ENCODE measurements at places on chromosomes 6 and 20.

DNA sequence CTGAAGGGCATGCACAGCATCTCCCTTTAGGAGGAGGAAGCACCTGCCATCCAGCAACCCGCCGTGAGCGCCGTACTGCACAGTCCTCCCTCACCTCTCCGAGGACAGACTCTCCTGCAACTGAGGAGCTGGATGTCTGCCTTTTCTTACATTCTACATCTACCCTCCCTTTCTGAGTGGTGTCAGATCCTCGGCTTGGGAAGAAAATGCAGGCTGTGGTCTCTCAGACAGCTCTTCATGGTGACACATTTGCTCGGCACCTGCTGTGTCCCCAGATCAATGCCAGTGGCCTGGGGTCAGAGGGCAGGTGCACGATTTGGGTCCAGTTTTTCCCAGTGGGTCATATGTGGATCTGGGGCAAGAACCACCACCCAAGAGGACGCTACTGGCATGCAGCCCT lies 40.1 kb upstream of the BHLHE23 start:
- no peak for DNase-seq

DNA sequence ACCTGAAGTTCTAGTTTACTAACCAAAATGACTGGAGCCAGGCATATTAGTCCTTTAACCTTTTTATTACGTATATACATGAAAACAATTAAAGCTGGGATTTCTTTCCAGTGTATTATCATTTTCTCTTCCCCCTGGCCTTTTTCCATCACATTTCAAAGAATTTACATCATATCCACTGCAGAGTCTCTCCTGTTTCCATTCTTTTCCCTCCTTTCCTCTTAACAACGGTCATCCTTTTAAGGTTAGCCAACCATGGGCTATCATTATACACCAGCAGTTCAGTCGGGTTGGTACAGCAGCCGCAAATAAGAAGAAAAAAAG lies 104.6 kb downstream of the TFAP2A start:
- no peak for DNase-seq

GRCh38 chr20:1467355-1468116 lies 887 bp upstream of the NSFL1C start:
- no peak for DNase-seq

GRCh38 chr6:123127807-123128206 lies 131.8 kb downstream of the CLVS2 start:
- DNase-seq = no peak

- DNase-seq = no peak
Measured at GRCh38 chr6:84062519-84063154, 29.1 kb downstream of the MRAP2 start.

DNA sequence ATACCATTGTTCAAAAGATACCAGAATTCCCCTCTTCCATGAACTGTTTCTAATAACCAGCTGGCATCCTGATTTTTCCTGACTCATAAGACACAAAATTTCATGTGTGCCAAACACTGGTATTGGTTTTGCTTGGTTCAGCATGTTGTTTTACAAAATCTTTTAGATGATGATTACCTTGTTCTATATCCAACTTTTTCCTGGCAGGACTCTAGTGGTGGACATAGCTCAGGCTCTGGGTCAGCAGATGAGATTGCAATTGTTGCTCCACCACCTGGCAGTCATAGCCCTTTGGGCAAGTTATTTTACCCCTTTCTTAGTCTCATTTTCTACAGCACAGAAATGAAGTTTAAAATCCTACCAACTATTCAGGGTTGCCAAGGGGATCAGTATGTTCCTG lies 6.2 kb downstream of the TRIM38 start:
- DNase-seq = no peak

DNA sequence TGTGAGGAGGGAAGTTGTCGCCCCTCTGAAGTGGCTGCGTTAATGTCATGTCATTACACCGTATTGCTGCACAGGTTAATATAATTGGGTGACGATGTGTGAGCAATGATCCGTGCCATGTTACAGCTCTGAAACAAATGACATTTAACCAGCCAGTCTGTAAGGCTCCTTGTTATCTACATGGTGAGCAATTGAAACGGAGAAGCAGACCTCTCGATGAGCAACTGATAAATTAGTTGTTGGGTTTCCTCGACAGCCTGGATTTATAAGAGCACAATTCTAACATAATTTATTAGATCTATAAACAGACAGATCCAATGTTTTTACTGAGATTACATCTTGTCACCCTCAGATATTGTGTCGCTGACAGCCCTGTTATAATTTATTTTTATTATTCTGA lies 49.9 kb upstream of the MAFB start:
- no peak for DNase-seq

DNA sequence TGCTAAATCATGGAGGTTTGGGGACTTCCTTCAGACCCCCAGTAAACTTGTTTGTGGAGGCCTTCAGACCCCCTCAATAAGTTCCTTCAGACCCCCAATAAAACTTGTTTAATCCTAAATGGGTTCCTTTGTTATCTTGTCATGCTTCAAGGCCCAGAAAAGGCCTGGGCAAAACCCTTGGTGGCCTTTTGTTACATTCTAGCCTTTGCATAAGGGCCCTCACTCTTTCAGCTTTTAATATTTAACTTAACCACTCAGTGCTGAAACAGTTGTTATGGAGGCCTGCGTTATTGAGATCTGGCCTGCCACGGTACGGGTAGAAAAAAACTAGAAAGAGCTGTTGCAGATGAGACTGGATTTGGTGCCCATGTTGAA lies 4.3 kb upstream of the DYNLRB1 start:
- no peak for DNase-seq

DNA sequence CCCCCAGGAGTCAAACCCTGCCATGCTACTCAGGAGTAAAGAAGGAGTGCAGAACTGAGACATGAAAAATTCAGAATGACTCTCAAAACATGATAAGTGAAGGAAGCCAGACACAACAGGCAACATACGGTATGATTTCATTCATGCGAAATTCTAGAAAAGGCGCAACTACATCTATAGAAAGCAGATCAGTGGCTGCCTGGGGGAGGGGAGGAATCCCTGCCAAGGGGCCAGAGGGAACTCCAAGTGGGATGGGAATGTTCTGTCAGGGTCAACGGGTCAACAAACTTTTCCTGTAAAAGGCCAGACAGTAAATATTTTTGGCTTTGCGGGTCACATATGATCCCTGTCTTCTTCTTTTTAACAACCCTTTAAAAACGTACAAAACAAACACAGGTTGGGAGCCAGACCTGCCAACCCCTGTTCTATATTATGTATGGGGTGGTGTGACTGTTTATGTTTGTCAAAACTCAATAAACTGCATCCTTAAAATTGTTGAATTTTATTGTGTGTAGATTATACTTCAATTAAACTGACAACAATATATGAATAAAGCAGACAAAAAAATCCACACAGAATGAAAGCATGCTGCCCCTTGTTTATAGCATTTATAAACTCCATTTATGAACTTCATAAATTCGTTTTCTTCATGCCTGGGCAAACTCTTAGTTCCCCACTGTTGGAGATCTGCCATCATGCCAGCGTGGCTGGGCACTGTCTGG lies 56.6 kb upstream of the TRAF3IP2 start:
- no peak for DNase-seq

GRCh38 chr6:70673601-70674000 lies 5.9 kb downstream of the SMAP1 start:
- no peak for DNase-seq

DNA sequence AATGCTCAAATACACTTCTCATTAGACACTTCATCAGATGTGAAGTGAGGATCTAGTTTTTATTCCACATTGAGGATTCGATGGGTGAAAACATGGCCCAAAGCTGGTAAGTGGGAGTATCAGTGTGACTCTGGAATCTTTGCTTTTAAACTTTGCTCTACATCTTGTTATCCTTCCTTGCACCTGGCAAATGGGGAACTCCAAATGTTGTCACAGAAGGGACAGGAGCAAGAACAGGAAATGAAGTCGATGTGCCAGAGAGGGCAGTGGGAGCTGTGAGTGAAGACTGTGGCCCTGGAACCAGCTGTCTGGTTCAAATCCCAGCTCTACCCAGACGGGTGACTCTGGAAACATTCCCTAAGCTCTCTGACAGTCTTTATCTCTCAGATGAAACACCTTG lies 86.7 kb upstream of the AGPAT4 start:
- no peak for DNase-seq

DNA sequence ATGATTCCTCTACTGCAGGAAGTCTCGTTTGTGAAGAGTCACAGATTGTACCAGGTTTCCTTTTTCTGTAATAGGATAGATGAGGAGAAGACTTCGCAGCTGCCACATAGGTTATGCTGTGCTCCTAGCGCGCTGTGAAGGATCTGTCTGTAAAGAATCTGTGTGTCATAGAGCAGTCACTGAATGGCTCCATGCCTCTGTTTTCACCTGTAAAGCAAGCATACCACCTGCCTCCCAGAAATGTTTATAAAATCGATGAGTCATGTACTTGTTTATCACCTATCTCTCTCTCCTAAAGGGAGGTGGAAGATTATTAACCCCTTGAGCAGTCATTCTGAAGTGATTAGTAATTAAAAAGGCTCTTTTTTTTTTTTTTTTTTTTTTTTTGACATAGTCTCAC lies 86.6 kb downstream of the TFAP2B start:
- no peak for DNase-seq

DNA sequence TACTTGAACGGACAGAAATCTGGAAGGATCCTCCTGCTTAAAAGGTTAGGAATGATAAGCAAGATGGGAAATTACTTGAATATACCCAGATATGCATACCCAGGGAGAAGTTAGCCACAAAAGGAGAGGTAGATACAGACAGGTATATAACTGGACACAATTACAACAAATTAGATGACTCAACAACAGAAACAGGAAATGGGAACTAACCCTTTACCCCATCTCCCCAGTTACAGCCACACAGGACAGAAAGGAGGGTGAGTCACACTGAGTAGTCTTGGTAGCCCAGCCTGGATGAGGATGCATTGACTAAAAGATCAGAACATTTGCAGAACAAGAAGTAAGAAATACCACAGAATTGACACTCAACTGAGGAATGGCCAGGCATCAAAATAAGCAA lies 61.2 kb downstream of the C6orf52 start:
- DNase-seq = peak; percentile 44

- no peak for DNase-seq
Measured at GRCh38 chr20:35461620-35462019, 6.2 kb downstream of the CEP250 start.

DNA sequence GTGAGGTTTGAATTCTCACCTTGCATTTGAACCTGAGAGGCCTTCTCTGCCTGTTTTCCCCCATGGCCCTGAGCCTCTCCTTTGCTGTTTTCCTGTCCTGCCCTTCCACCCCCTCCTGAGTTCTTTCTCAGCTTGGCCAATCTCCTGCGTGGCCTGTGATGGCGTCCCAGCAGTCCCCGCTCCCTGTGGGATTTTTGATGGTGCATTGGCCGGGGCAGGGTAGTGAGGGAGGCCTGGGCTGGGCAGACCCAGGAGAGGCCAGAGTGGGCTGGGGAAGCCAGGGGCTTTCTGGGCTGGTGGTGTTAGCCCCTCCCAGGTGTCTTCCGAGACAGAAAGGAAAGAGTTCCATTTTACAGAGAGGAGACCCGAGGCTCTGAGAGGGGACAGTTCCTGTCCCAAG lies 6.3 kb downstream of the CEBPB start:
- DNase-seq = no peak

DNA sequence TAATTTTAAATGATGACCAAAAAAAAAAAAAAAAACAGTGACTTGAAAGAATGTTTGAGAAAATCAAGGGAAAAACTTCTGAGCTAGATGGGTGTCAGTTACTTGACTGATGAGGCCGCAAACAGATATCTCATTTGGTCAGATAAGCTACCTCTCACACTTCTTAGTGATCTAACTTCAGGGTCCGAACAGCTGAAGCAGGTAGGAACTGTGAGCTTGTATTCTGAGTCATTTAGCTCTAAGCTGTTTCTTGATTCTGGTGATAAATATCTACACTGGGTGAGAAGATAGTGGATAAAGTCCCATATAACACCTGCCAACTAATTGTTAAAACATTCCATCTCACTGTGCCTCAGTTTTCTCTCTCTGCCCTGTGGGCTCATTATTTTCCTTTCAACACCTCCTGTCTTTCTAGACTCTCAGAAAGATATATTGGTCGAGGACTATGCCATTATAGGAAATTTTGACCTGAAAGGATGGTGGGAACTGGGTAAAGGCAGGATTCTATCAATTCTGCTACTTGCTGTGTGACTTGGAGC lies 7.7 kb downstream of the KIF3B start:
- DNase-seq = no peak

DNA sequence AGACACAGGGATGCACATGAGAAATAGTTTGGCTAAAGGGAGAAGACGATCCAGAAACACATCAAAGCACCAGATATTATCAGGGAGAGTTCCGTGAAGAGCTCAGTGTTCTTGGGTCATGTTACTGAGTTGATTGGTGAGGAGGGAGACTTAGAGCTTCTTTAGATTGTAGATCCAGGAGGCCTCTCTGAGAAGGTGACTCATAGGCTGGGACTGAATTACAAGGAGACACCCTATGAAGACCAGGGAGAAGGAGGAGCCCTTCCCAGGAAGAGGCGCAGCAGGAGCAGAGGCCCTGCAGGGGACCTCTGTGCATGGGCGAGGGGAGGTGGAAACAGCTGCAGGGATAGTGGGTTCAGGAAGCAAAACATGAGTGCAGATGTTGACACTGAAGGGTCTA lies 196.5 kb downstream of the SLC24A3 start:
- no peak for DNase-seq

DNA sequence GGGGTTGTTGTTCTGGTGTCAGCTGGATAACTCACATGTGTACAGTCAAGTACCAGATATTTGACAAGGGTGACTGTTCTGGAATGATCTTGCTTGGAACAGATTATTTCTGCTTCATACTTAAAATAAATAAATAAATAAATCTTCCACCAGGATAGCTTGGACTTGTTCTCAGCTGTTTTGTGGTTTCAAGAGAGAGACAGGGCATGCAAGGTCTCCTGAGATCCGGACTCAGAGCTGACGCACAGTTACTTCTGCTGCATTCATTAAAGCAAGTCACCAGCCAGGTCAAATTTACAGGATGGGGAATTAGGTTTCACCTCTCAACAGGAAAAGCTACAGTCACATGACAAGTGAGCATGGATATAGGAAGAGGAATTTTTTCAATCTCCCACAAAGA lies 285.0 kb upstream of the SPTLC3 start:
- DNase-seq = no peak

DNA sequence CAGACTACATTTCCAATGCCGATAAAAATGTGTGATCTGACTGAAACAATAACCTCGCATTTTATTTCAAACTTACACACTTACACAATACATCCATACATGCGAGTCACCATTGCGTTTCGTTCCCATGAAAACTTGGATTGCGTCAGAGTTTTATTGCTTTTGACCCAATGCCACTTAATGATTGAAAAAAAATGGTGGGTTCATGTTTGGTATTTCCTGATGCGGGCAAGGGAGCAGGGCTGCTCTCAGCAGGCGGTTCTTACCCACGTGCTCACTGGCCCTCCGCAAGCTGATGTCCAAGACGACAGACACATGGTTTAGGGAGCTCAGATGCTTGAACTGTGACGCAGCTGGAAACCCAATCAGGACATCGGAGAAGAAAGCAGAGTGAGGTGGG lies 281.0 kb upstream of the SULF2 start:
- peak; percentile 86 for DNase-seq
